Hematopoietic multipotent progenitor cell treated with erythropoietin and hydrocortisone succinate and interleukin-3 and kit ligand, for 6 days (in vitro differentiated cells): ENCODE measurements at places on chromosomes 6 and 20.

- DNase-seq, result peak; percentile 72
Measured at GRCh38 chr20:46022411-46023147, 6.4 kb upstream of the SLC12A5 start.

GRCh38 chr6:108557494-108558371, 3.0 kb upstream of the FOXO3 start:
- peak; percentile 88 for DNase-seq

- no peak for DNase-seq
Measured at GRCh38 chr6:36971921-36972673, 13.9 kb downstream of the MTCH1 start.

DNA sequence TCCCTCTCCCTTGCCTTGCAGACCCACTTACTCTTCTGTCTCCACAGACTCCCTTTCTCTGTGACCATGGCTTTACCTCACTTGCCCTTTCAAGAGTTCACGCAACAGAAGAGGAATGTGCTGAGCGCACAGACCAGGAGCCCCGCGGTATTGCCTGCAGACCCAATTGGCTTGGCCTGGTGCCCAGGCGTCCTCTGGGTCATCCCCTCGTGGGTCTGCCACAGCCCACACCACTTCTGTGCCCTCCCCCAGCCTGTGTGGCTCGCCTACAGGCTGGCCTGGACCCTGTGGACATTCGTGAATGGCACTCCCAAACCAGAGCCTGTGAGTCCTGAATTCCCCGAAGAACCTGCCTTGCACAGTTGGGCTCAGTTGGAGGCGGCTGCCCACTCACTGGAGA, 15.3 kb upstream of the NINL start:
- no peak for DNase-seq

DNA sequence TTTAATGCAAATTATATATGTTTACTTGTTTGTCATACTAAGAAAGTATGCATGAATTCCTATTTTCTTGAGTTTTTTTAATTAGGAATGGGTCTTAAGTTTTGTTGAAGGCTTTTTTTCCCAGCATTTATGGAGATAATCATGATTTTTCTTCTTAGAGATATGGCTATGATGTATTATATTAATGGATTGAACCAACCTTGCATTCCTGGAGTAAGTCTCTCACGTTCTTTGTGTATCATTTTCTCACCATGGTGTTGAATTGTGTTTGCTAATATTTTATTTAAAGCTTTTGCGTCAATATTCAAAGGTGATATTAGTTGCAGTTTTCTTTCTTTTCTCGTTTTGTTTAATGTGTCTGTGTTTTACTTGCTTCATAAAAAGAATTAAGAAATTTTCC, 48.4 kb upstream of the SLC35D3 start:
- peak; percentile 50 for DNase-seq

- no peak for DNase-seq
Measured at GRCh38 chr20:59032713-59033059, 551 bp upstream of the ATP5F1E start.

GRCh38 chr6:111553580-111553979, 52.1 kb downstream of the TRAF3IP2 start:
- DNase-seq, result no peak

- DNase-seq, result no peak
Measured at GRCh38 chr20:61497029-61497627, 245.1 kb downstream of the CDH4 start.

DNA sequence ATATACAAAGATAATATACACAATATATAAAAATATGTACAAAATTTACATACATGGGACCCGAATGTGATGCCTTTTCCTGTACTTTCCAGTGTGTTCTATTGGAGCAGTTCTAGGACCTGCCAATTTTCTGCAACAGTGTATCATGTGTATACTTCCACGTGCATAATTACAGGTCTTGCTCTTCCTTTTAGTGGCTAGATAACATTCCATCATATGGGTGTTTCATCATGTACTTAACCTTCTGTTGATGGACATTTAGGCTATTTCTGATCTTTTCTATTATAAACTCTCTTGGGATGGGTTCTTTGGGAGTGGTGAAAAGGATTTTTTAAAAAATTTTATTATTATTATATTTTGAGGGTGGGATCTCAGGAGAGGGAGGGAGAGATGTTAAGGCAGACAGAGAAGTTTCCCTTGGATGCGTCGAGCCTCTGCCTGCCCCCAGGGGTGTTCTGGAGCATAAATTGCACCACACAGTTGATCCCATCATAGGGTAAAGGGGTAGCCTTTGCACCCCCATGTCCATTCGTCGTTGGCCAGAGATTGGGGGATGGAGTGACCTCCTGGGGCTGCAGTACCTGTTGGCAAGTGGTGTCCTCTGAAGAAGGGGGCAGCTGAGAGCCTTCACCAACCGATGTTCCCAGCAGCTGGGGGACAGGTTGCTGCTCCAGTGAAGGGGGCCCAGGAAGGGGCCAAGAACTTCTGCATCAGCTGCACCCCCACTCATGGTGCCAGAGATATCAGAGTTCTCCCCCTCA, 110.3 kb downstream of the TOX2 start:
- DNase-seq, result no peak

DNA sequence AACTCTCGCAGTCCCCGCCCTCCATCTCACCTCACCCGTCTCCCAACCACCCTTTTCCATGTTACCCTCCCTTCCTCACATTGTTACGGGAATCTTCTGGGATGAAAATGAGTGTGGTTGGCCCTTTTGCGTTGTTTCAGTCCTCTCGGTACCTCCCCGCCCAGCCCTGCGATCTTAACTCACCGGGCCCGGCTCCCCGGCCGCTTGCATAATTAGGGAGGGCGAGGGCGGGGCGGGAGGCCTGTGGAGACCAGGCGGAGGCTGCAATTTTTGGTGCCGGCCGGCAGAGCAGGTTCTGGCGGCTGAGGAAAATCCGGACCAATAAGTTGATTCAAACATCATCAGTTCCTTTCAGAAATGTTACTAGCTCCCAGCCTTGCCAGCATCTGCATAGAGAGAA, 25.2 kb downstream of the TFAP2B start:
- DNase-seq, result no peak

- no peak for DNase-seq
Measured at GRCh38 chr6:144653885-144654505, 368.9 kb downstream of the UTRN start.

DNA sequence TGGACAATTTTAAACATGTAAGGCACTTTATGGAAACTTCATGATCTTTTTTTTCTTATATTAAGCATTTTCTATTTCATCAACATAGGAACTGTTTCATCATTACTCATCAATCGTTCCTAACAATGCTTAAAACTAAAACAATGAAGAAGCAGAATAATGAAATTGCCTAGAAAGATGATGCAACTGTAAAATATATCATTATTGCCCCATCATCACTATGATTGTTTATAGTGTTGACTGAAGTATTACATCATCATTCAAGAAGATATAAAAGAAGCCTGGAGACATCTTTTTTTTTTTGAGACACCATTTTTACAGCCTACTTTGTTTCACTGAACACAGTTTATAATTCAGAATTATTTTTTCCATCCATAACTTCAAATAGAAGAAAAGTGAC, 147.2 kb downstream of the TRDN start:
- DNase-seq, result no peak

DNA sequence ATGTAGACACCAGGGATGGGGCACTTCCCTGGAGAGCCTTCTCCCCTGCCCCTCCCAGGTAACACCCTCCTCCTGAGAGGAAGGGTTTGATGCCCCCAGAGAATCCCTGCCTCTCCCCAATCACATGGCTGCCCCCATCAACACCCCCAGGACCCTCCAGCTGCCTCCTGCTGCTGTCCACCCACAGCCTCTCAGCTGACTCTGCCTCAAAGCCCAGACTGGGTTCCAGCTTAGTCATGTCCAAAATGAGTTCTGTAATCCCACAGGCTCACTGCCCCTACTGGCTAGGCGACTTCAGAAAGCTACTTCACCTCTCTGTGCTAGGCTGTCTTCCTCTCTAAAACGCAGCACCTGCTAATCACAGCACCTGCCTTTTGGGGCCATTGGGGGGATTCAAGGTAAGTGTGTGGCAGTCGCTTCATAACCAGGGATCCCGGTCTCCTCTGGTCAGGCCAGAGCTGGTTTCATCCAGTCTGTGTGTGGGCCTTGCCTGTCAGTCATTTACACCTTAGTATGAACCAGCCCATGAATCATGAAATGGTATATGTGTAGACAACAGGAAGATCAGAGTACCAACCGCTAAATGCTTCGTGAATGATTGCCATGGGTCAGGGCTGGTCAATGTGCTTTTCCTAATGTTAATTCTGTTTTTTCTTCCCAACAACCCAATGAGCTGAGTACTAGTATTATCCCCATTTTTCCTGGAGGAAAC, 40.4 kb downstream of the TFEB start:
- no peak for DNase-seq

DNA sequence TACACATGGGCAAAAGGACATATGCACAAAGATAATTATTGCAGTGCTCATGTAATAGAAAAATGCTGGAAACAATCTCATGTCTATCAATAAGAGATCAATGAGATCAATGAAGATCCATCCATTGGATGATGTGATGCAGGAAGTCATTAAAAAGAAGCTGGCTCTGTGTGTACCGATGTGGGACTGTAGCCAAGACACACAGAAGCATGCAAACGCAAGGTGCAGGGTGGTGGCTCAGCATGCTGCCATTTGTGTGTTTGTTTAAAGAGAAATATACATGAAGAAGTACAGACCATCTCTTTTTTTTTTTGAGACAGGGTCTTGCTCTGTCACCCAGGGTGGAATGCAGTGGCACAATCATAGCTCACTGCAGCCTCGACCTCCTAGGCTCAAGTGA, 33.1 kb upstream of the KCNB1 start:
- DNase-seq, result no peak

DNA sequence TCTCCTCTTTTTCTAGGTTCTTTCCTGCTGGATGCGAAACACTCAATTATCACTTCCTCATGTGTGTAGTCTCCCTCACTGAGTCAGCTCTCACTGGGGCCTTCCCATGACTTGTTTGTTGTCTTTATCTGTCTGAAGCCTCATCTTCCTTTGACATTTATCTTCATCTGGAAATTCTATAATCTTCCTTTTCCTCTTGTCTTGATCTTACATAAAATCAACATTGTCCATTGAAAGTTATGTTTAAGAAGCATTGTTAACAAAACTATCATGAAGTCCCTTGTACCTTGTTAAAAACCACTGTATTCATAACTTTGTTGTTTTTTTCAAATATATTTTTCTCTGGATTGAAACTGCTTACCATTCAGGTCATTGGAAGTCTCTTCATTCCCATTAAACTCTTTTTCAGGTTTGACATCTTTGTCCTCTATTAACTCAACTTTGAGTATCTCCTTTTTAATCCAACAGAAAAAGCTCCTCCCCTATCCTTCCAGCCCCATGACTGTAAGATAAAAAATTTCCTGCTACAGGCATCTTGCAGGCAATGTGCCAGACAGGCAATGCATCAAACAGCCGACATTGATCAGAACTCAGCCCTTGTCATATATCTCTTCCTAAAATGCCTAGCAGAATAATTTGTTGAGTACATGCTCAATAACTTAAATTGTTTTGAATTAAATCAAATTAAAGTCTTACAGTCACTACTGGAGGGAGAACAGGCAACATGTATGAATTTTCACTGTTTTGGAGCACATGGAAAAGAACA, 34.8 kb downstream of the MYLIP start:
- peak; percentile 59 for DNase-seq

GRCh38 chr6:3750317-3751076, 1.0 kb downstream of the PXDC1 start:
- peak; percentile 21 for DNase-seq

DNA sequence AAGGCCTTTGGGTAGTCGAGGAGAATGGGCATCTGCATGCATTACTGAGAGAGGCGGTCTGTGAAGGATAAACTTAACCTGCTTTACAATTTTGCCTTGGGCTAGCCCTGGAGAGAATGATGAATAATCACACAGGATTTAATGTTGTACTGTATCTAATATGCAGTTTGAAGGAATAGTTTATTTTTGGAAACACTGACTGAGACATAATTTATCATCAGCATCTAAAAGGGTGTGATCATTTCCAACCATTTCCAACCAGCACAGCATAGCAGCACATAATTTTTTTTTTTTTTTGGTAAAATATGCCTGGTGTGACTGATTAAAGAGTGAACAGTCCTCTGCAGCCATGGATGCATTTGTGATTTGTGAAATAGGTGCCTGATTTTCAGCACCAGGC, 519.5 kb downstream of the PHF3 start:
- no peak for DNase-seq

- DNase-seq, result no peak
Measured at GRCh38 chr20:36225666-36226065, 10.6 kb upstream of the AAR2 start.

DNA sequence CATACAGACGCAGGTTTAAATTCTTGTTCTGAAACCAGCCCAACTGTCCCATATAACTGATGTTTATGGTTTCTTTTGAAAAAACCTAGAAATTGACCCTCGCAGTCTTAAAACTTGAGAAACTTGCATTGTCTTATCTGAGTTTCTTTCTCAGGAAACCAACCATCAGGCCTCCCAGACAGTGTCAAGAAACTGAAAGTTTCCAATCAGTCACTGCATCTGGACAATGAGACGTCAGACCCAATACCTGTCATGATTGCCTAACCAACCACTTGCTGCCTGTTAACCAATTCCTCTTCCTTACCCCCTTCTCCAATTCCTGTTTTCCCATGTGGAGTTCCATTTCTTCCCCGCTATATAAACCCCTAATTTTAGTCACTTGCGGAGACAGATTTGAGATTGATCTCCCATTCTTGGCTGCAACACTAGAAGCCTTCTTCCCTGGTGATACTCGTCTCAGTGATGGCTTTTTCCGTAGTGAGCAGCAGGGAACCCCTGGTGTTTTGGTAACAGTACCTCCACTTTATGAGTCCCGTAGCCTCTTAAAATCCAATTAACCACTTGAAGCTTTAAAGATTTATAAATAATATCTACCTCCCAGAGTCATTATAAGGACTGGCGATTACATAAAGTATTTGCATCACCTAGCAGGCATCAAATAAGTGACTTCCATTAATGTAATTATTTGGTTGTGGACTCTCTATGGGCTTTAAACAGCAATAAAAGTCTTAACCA, 49.3 kb downstream of the GPR63 start:
- DNase-seq, result no peak

DNA sequence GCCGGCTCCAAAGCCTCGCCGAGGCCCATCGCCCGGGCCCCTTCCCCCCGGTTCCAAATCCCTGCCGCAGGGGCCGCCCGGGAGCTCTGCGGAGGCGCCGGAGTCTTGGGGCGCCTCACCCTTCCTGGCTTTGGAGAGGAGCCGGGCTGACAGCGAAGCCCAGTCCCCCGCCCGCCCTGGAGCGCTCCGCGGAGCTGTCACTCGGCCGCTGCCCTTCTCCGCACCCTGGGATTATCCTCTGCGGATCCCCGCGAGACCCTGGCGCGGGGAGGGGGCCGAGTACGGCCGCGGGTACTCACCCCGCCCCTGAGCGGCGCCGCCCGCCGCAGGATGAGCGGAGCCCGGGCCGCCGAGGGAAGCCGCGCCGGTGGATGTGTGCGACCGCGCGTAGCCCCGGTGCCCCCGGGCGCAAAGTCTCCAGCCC, 343 bp downstream of the SNAP91 start:
- DNase-seq, result no peak

GRCh38 chr20:4889446-4889845, 111.9 kb downstream of the SLC23A2 start:
- DNase-seq, result no peak
